AG04450 (cell line): ENCODE measurements at places on chromosomes 16 and 17.

DNA sequence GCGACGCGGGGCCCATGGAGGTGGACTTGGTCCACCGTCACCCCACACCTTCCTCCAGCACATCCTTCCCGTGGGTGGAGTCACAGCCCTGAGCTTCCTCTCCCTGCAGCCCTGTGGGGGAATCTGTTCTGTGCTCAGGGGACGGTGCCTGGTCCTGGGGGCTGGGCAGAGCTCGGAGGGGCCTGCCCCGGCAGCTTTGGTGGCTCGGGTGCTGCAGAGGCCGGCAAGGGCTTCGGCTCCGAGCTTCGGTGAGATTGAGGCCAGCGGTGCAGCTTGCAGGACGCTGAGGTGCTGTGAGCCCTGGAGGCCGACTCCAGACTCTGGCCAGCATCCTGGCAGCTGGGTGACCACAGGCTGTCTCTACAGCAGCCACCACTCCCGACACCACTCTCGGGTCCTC, 36.4 kb downstream of the METRNL start:
- no peak for DNase-seq

GRCh38 chr16:14658063-14658462, 25.3 kb downstream of the BFAR start:
- DNase-seq = no peak

DNA sequence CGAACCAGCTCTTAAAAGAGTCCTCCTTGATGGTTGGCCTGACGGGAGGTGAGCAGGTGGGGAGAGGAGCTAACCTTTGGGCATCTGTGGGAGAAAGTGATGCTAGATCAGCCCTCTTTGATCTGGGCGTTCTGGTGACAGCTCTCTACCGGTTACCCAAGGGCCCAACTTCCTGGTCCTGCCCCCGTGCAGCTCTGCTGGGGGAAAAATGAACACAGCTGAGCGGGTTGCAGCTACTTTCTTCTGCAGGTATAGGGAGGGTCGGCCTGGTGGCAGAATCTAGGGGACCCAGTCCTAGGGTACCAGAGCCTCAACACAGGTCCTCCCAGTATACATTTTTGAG, 2.9 kb downstream of the SHISA9 start:
- DNase-seq = no peak

- DNase-seq = no peak
Observed at GRCh38 chr17:38844261-38844757, 9.2 kb downstream of the RPL23 start.

GRCh38 chr17:30091771-30092170, 24.8 kb upstream of the NSRP1 start:
- DNase-seq = no peak

GRCh38 chr16:3443108-3444031, at the start of the genes NAA60 and ZNF597:
Gene NAA60 (plus strand): TSS chr16:3443680. CDS start chr16:3476228, 32,548 bp downstream.
Gene ZNF597 (minus strand): TSS chr16:3443504. CDS start chr16:3443153, 351 bp downstream.
- peak; percentile 74 for DNase-seq

DNA sequence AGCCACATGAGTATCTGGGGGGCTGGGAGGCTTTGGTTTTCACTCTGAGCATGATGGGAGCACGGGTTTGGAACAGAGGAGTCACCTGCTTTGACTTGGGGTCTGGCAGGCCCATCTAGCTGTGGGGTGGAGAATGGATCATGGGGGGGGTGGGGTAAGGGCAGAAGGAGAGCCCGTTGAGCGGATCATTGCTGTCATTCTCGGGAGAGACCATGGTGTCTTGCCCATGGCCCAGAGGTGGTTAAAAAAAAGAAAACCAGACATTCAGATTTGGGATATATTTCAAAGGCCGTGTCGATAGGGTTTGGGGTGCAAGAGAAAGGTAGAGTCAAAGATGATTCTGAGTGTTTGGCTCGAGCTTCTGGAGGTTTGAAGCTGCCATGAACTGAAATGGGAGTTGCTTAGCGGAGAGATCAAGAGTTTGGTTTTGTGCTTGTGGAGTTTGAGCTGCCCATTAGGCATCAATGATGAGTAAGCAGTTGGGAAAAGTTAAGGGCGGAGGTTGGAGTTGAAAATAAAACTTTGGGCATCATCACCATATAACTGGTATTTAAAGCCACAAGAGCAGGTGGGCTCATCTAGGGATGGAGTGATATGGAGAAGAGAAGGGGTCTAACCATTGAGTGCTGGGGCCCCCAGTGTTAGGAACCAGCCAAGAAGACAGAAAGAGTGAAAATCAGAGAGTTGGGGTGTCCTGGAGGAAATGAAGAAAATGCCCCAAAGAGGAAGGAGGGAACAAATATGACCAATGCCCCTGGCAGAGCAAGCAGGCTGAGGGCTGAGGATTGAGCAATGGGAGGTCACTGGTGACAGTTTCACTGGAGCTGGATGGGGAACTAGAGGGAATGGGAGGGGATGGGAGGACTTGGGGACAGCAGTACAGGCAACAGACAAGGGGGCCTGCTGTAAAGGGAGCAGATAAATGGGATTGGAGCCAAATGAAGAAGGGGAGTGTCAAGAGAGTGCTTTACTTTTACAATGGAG, 1.9 kb downstream of the NOD2 start:
- no peak for DNase-seq

GRCh38 chr16:74836111-74836671, 61.6 kb upstream of the FA2H start:
- DNase-seq = no peak

DNA sequence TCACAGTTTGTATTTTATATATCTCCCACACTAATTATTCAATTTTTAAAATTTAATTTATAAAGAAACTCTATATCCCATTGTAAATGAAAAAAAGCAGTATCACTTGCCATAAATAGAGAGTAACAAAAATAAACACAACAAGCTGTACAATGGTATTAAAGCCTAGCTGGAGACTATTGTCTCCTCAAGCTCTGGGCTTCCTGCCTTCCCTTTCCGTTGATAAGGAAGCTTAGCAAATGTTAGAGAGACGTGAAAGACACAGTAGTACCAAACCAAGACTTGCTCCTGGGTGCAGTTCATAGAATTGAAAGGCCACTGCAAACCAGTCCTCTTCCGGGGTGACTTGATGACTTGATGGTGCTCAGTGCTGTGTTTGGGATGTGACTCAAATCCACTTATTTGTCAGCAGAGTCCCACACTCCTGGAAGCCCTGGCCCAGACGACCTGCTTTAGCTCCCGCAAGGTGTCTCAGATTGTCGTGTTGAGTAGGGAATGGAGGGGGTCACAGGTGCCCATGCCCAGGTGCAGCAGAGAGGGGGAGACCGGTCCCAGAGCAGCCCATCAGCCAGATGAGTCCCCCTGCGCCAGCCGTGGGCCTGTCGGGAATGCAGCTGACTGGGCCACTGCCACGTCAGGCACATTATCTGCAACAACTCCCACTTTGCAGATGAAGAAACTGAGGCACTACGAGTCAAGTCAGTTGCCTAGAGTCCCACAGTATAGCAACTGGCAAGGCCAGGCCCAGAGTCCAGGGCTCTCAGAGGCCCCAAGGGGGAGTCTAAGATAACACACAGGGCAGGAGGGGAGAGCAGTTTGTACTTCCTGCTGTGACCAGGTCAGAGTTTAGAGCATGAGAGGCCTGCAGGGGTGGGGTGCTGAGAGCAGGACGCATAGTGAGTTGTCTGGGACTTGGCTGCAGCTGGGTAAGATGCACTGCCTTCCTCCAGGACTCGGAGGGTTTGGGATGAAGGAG, 40.5 kb downstream of the PSME3IP1 start:
- DNase-seq = no peak
